ENCODE measurements at places on chromosomes 11 and 22.

GRCh38 chr11:64157631-64158394 is 8.1 kb downstream of the MACROD1 start:
- DNase-seq, result no peak

DNA sequence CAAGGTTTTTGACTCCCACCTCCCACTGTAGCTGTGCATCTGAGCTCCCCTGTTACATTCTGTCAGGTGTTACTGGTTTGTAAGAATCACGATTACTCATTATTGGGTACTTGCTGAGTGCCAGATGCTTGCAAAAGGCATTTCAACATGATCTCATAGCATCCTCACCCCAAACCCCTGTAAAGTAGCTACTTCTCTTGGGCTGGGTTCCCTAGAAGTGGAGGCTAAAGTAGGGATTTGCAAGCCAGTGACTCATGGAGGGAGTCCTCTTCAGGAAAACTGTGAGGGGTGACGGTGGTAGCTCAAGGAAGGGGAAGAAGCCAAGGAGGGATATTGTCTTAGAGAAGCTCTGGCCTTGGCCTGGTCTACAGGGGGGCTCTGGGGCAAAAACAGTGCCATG is 78.6 kb downstream of the TIMP3 start:
- DNase-seq, result no peak

DNA sequence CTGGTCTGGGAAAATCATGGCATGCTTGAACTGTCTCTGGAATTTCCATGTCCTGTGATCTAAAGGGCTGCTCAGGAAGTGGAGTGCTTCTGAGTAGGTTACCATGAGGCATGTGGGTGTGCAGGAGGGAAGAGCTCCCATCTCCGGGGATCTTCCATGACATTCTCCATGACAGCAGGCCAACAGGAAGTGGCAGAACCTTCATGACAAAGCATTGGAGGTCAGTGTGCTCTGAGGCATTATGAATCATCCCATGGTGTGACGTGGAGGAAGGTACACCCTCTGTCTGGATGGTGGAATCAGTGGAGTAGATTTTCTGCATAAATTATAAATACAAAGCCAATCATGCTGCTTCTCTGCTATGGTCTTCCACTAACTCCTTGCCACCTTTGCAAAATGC is 139.6 kb upstream of the E2F8 start:
- no peak for DNase-seq

- DNase-seq, result no peak
Measured at GRCh38 chr11:128609785-128610184, 22.4 kb upstream of the ETS1 start.

DNA sequence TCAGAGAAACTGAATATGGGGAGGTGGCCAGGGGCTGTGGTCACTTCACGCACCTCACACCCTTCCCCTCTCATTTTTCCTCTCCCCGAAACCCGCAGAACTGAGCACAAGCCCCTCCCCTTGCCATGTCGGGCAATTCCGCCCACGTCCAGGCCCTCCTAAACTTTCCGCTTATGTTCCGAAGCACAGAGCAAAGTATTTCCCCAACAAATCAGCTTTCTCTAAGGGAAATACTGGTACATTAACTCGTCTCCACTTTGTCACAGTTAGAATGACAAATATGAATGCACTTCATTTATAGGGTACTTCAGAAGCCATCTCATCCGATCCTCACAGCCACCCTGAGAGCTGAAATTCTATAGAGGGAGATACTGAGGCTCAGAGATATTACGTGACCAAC is 94.7 kb upstream of the TMEM45B start:
- no peak for DNase-seq

- no peak for DNase-seq
Measured at GRCh38 chr11:133215596-133216230, 316.6 kb downstream of the OPCML start.

DNA sequence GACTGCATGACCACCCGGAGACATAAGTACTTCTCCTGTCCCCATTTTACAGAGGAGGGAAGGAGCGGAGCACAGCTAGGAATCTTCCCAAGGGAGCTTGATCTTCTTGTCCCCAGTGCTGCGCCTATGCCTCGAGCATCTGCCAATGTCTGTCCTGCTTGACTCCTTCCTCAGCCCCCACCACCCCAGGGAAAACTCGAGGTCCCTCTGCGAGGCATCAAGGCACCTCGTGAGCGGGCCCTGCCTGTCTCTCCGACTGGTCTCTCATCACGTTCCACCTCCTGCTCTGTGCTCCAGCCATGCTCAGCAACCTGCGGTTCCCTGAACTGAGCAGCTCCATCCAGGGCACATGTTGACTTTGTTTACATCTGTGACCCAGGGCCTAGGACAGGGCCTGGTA is 2.5 kb downstream of the NCF4 start:
- DNase-seq, result no peak

GRCh38 chr22:24002851-24003250 is 2.4 kb downstream of the GSTT4 start:
- no peak for DNase-seq

- DNase-seq, result no peak
Measured at GRCh38 chr11:8315954-8316353, 52.3 kb upstream of the LMO1 start.

- no peak for DNase-seq
Measured at GRCh38 chr11:130578738-130579368, 130.4 kb downstream of the ADAMTS15 start.
